ENCODE measurements at places on chromosomes 5 and 9.

- no peak overlapping the region for H3K27ac ChIP-seq
- H3K36me3 ChIP-seq, result no peaks in the 10 kb centered on the region
- no peak for DNase-seq
- H3K27me3 ChIP-seq, result no peaks in the 10 kb centered on the region
These were observed 245.4 kb downstream of the PCSK5 start for GRCh38 chr9:76135902-76136301.

DNA sequence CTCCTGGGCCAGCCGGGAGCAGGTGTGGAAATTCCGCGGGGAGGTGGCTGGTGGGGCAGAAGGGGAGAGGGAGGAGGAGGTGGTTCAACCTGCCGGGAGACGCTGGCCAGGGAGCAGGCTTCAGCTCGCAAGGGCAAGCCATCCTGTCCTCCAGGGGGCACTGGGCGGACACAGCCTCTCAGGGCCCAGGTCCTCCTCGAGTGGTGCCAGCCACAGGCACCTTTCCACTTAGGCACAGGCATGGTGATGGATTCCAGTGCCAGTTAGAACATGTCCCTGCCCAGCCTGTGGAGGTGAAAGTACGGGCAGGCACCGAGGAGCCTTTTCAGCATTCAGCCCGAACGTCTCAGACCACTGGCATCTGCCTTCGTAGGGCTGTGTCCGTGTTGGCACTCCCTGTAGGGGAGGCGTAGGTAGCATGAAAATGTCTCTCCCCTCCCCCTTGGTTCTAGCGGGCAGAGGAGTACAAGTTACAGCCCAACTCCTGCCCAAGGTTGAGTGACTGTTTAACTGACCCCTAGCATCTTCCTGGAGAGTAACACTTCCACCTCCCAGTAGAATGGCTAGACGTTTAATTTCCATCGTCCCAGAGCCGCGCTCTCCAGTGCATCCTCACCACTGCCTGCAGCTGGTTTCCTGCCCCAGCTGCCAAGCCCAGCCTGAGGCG lies 48.9 kb downstream of the DAB2IP start:
- H3K4me3 ChIP-seq, result no peak overlapping the region
- DNase-seq, result no peak
- no peaks in the 10 kb centered on the region for H3K36me3 ChIP-seq
- H3K27ac ChIP-seq, result no peak overlapping the region

GRCh38 chr5:93748875-93749397 lies 7.5 kb upstream of the POU5F2 start:
- no peak overlapping the region for H3K4me3 ChIP-seq
- no peaks in the 10 kb centered on the region for H3K36me3 ChIP-seq
- no peak overlapping the region for H3K27ac ChIP-seq
- H3K27me3 ChIP-seq, result no peaks in the 10 kb centered on the region
- DNase-seq, result no peak

GRCh38 chr9:1538301-1538700 lies 476.8 kb upstream of the SMARCA2 start:
- no peaks in the 10 kb centered on the region for H3K36me3 ChIP-seq
- no peak for DNase-seq
- no peaks in the 10 kb centered on the region for H3K4me1 ChIP-seq
- H3K4me3 ChIP-seq, result no peak overlapping the region
- no peak overlapping the region for H3K27ac ChIP-seq

- H3K36me3 ChIP-seq, result no peaks in the 10 kb centered on the region
- H3K27me3 ChIP-seq, result no peaks in the 10 kb centered on the region
- no peak for DNase-seq
- no peak overlapping the region for H3K4me3 ChIP-seq
- no peak overlapping the region for H3K27ac ChIP-seq
These were observed 95.0 kb downstream of the NR6A1 start for GRCh38 chr9:124676159-124676551.

- H3K27ac ChIP-seq, result no peak overlapping the region
- no peaks in the 10 kb centered on the region for H3K27me3 ChIP-seq
- no peak overlapping the region for H3K4me3 ChIP-seq
- DNase-seq, result no peak
- no peaks in the 10 kb centered on the region for H3K4me1 ChIP-seq
- no peaks in the 10 kb centered on the region for H3K36me3 ChIP-seq
These were observed 1637.8 kb upstream of the C9orf72 start for GRCh38 chr9:29211003-29211579.

DNA sequence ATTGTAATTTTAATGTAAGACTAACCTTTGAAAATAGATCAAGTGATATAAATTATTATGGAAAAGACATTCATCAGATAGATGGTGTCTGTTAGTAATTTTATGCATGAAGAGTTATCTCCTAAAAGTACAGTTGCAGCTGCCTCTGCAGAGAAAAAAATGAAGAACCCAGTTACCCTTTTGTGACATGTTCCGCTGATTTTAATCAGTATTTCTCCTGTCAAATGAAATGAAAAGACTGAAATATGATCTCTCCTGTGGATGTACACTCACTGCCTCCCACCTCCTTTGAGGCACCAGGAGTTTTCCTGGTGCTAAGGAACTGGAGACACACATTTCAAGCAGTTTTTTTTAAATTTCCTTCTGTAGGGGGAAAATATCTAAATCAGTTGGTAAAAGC lies 277.4 kb downstream of the KIF4B start:
- no peaks in the 10 kb centered on the region for H3K36me3 ChIP-seq
- no peak for DNase-seq
- no peaks in the 10 kb centered on the region for H3K4me1 ChIP-seq
- H3K27ac ChIP-seq, result no peak overlapping the region
- H3K27me3 ChIP-seq, result no peaks in the 10 kb centered on the region

DNA sequence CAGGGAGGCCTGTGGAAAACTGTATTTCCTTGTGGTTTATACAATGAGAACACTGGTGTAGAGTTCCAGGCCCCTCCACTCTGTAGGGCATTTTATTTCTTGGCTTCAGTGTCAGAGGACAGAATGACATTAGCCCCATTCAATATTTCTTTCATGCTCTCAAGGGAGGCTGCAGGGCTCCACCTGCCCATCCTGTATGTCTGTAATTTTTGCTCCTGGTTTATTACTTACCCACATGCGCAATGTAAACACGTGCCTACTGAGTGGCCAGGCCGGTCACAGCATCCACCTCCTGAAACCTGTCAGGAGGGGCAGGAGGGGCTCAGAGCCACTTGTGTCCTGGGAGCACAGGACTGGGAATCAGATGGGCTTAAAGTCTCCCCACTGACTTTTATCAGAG lies 82.4 kb downstream of the GADD45G start:
- no peaks in the 10 kb centered on the region for H3K27me3 ChIP-seq
- H3K4me3 ChIP-seq, result no peak overlapping the region
- no peak for DNase-seq
- no peaks in the 10 kb centered on the region for H3K36me3 ChIP-seq

DNA sequence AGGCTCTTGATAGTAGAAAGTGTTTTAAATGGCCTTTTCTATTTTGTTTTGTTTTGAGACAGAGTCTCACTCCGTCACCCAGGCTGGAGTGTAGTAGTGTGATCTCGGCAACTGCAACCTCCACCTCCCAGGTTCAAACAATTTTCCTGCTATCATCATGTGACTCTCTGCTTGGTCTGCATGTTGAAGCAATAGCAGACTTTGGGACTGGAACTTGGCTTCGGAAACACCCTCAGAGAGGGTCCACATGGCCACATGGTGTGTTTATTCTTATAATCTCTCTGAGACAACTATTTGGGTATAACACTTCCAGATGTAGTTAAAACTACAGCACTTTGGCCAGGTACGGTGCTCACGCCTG lies 10.9 kb downstream of the SLC1A1 start:
- H3K36me3 ChIP-seq, result no peaks in the 10 kb centered on the region
- H3K4me1 ChIP-seq, result no peaks in the 10 kb centered on the region
- no peak overlapping the region for H3K4me3 ChIP-seq

DNA sequence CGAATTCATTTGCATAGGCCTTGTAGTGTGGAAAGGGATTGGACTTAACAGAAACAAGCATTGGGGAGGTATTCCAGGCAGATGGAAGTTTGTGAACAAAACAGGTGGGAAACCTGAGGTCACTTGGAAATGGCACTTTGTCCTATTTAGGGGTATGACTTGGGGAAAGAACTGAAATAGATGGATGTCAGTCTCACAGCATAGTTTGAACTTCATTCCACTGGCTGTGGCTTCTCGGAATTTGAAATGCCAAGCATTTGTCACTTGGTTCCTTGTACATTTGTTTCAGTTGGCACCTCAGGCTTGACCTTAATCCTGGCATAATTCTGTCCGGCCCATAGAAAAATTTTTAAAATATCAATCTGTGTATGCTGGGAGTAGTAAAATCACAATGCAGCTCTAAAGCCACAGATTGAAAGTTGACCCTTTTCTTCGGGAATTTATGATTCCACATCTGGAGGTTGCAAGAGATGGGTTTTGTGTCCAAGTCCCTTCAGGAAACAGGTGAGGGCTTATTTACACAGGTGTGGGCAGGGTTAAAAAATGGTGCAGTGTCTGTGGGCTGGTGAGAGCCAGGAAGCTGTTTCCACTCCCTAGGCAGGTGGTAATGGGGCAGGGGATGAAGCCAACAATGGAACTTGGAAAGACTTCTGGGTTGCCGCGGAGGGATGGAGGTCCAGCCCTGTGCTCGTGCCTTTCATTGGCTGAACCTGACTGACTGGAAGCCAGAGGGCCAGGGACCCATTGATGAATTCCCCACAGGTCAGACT lies 39.2 kb upstream of the PDE8B start:
- no peak for DNase-seq
- H3K27ac ChIP-seq, result no peak overlapping the region
- H3K36me3 ChIP-seq, result no peaks in the 10 kb centered on the region

DNA sequence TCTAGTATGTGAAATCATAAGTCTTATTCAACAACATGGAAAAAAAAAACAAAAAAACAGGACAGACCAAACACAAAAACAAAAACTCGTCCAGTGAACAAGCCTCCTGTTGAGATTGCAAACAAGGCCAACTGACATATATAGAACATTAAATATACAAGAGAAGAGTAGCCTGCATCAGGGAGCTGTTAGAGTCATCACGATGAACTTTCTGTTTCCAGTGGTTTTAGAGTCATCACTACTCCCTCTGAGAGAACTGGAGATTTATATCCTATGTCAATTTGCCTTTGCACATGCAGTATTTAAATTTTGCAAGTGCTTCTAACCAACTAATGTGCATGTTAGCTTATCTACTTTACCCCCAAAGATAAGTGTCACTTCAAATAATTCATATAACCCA lies 9.9 kb downstream of the SNCAIP start:
- no peaks in the 10 kb centered on the region for H3K4me1 ChIP-seq
- no peak overlapping the region for H3K27ac ChIP-seq

All from naive thymus-derived CD4-positive, alpha-beta T cell (primary cell).